ENCODE measurements at places on chromosomes 4 and X.

DNA sequence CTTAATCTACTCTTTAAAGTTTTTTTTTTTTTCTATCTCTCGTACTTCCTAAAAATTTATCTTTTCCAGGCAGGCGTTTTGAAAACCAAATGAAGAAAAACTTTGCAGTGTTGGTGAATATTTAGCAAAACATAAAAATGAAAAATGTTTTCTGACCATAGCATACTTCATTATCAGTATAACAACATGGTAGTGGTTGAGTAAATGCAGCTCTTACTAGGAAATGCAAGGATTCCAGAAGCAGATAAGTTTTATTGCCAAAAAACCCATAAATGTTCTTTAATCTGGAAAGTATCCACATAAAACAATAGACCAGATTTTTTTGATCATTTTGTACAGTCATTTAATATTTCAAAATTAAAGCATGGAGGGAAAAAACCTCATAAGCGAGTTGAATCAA lies 136.9 kb upstream of the GUCY1A1 start:
- no peak overlapping the region for H3K4me3 ChIP-seq
- no peaks in the 10 kb centered on the region for H3K36me3 ChIP-seq
- no peaks in the 10 kb centered on the region for H3K27me3 ChIP-seq
- peak overlapping the region; percentile 65 for H3K27ac ChIP-seq
- H3K4me1 ChIP-seq, result peaks cover 46% of the 10 kb centered on the region

GRCh38 chrX:78064152-78064551 lies 39.9 kb upstream of the PGK1 start:
- H3K27me3 ChIP-seq, result no peaks in the 10 kb centered on the region
- no peaks in the 10 kb centered on the region for H3K4me1 ChIP-seq
- H3K4me3 ChIP-seq, result no peak overlapping the region
- no peak for DNase-seq
- no peaks in the 10 kb centered on the region for H3K36me3 ChIP-seq

DNA sequence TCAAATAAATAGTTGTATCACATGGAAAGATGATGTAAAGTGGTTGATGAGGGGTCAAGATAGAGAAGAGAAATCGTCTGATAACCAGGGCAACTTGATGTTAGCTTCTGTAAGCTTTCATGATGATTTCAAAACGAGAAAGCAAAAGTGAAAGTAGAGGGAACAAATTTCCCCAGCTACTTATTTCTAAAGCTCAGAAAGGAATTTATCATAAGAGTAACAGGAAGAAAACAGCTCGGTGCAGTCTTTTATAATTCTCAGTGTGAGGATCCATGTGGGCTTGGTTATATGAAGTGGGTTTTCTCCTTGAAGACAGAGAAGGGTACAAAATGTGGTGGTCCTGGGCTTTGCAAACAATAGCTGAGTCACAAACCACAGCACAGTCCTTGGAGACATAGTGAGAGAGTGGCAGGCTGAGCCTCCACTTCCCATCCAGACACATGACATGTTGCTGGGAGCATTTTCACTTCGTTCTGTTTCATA lies 32.1 kb upstream of the GLRA2 start:
- H3K27me3 ChIP-seq, result no peaks in the 10 kb centered on the region
- DNase-seq, result no peak
- H3K36me3 ChIP-seq, result no peaks in the 10 kb centered on the region
- peak overlapping the region; percentile 48 for H3K27ac ChIP-seq
- H3K4me3 ChIP-seq, result peak overlapping the region; percentile 11

DNA sequence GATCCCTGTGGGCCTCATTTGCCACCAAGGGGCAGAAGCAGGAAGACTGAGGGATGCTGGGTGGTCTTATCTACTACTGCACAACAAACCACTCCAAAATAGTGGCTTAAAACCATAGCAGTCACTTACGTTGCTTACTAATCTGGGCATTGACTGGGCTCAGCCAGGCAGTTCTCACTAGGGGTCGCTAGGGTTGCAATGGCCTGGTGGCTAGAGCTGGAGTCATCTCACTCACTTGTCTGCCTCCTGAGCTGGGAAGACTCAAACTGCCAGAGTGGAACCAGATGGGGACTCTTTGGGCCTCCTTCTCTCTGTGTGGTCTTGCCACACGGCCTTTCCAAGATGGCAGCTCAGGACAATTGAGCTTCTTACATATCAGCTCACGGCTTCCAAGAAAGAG lies 216.3 kb upstream of the BCOR start:
- no peaks in the 10 kb centered on the region for H3K27me3 ChIP-seq
- no peak overlapping the region for H3K4me3 ChIP-seq
- DNase-seq, result no peak
- no peak overlapping the region for H3K27ac ChIP-seq

GRCh38 chr4:56276547-56276946 lies 110.7 kb downstream of the AASDH start:
- no peak overlapping the region for H3K27ac ChIP-seq
- H3K4me1 ChIP-seq, result peaks cover 2% of the 10 kb centered on the region
- peaks cover 29% of the 10 kb centered on the region for H3K36me3 ChIP-seq
- DNase-seq, result no peak

DNA sequence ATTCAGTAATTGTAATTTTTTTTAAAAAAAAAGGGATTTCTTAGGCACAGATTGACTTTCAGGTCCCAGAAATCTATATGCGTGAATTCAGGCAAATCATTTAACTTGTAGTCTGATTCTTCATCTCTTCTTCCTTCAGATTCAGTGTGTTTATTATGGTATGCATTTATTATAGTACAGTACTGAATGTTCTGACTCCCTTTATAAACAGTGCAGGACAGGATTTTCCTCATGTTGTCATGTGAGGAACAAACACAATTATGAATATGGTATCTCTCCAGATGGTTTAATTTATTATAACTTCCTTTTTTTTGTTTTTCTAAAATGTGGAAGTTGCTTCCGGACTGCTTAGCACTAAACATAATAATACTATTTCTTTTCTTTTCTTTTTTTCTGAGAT lies 54.2 kb downstream of the RPS3A start:
- no peak for DNase-seq
- no peak overlapping the region for H3K4me3 ChIP-seq
- no peaks in the 10 kb centered on the region for H3K4me1 ChIP-seq

GRCh38 chrX:49171752-49172279 lies at the start of gene PLP2:
Gene PLP2 (plus strand): TSS chrX:49171898. CDS start chrX:49172001, 103 bp downstream.
- no peak for DNase-seq
- H3K4me1 ChIP-seq, result peaks cover 15% of the 10 kb centered on the region
- peak within 1 kb of the TSS; percentile 73 for H3K4me3 ChIP-seq
- H3K27me3 ChIP-seq, result peaks cover 10% of the 10 kb centered on the region

GRCh38 chr4:6771229-6771671 lies 11.3 kb upstream of the KIAA0232 start:
- peak overlapping the region; percentile 27 for H3K27ac ChIP-seq
- H3K27me3 ChIP-seq, result peaks cover 18% of the 10 kb centered on the region
- no peaks in the 10 kb centered on the region for H3K36me3 ChIP-seq
- H3K4me1 ChIP-seq, result peaks cover 27% of the 10 kb centered on the region

DNA sequence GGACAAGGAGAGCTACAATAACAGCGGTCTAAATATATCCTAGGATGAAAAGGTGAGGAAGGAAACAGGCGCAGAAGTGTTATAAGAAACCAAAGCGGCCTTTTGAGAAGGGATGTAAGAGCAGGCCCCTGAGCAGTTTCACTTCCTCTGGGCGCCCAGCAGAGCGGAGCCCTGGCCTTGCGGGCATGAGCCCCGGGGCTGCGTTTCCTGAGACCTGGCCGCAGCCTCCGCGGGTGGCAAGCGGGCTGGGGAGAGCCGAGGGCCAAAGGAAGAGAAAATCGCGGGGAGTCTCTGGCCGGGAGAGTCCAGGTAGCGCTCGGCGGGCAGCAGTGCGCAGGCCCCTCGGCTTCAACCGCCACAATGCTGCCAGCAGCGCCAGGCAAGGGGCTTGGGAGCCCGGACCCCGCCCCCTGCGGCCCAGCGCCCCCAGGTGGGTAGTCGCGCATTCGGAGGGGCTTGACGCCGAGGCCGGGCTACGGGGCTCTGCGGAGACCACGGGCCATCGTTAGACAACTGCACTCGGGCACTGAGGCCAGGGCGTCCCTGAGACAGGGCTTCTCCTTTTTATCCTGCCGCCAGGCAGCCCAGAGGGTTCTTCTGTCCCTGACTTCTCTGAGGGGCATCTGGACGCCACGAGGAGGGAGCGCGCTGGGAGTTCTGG lies at the start of gene BANK1:
Gene BANK1, plus strand, starts transcription at position 210 of the 661 bp plus-strand sequence. Its CDS starts 151 bp downstream, at position 361.
- peak; percentile 51 for DNase-seq
- peaks cover 4% of the 10 kb centered on the region for H3K36me3 ChIP-seq
- H3K4me3 ChIP-seq, result peak within 1 kb of the TSS; percentile 62
- peaks cover 1% of the 10 kb centered on the region for H3K27me3 ChIP-seq

DNA sequence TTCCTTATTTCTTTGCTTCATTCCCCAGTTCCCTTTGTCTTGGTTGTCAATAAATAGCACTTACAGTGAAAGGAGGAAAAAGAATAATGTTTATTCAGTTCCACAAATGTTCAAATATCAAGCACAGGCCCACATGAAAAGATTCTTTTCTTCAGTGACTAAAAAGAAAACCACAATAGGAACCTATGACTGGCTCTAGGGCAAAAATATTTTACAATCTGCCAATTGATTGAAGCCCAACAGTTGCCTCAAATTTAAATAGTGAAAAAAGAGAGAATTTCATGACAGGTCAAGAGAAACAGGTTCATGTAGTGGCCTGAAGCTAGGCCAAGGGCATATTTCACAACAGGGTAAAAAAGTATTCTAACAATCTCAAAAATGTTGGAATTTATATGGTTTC lies 553.8 kb downstream of the CENPC start:
- H3K27me3 ChIP-seq, result no peaks in the 10 kb centered on the region
- peaks cover 2% of the 10 kb centered on the region for H3K36me3 ChIP-seq
- no peak overlapping the region for H3K27ac ChIP-seq

- H3K36me3 ChIP-seq, result no peaks in the 10 kb centered on the region
- no peaks in the 10 kb centered on the region for H3K27me3 ChIP-seq
- H3K27ac ChIP-seq, result no peak overlapping the region
- H3K4me1 ChIP-seq, result no peaks in the 10 kb centered on the region
- H3K4me3 ChIP-seq, result no peak overlapping the region
Observed at GRCh38 chrX:57573754-57574153, 18.1 kb upstream of the ZXDB start.

DNA sequence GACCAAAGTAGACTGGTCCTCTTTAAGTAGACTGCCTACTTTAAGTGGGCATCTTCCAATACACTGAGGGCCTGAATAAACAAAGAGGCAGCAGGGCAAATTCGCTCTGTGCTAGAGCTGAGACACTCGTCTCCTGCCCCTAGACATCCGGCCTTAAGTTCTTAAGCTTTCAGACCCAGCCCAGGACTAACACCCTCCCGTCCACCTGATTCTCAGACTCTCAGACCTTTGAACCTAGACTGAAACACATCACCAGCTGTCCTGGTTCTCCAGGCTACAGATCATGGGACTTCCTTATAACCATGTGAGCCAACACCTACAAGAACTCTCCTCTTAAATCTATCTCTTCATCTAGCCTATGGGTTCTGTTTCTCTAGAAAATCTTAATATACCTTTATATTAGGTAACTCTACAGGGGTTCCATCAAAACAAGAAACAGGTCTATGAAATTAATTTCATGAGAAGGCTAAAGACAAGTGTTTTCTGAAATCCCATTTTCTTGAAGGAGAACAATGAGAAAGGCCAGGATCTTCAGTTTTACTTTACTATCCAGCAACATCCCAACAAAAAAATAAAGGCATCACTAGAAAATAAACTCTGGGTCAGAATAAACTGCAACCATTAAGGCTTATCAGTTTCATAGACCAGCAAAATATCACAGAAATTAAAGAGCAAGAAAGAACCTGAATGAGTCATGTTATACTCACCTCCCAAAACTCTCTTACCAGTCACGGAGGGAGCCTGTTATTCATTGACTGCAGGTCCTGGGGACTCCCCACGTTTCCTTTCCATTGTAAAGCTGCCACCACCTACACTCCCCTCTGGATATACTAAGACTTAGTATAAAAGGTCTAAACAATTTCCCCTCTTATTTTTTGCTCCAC lies 14.8 kb downstream of the ADGRA3 start:
- DNase-seq, result no peak
- peaks cover 13% of the 10 kb centered on the region for H3K4me1 ChIP-seq
- H3K27me3 ChIP-seq, result no peaks in the 10 kb centered on the region
- H3K27ac ChIP-seq, result no peak overlapping the region
- H3K4me3 ChIP-seq, result no peak overlapping the region

- H3K27me3 ChIP-seq, result no peaks in the 10 kb centered on the region
- no peaks in the 10 kb centered on the region for H3K36me3 ChIP-seq
- H3K4me3 ChIP-seq, result no peak overlapping the region
- no peak for DNase-seq
- H3K4me1 ChIP-seq, result no peaks in the 10 kb centered on the region
Observed at GRCh38 chrX:149456476-149457245, 48.4 kb downstream of the IDS start.

DNA sequence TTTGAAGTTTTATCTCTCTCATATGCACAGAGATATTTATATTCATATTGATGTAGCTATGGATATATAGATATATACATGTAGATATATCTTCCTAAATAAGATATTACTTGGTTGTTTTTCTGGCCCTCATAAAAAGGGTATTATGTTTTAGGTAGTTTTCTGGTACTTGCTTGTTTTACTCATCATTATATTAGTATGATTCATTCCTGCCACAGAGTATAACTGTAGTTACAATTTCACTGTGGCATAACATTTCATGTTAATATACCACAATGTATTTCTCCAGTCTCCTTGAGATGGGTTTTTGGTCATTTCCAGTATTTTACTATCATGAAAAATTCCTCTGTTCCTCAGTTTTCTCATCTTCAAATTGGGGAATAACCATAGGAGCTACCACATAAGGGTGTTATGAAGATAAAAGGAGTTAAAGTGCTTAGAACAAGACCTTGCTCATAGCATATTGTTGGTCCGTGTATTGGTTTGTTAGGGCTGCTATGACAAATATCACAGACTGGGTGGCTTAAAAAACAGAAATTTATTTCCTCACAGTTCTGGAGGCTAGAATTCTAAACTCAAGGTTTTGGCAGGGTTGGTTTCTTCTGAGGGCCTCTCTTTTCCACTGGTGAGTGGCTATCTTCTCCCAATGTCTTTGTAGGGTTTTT lies 129.7 kb downstream of the TMEM164 start:
- no peaks in the 10 kb centered on the region for H3K27me3 ChIP-seq
- no peak for DNase-seq
- H3K4me3 ChIP-seq, result no peak overlapping the region
- peaks cover 10% of the 10 kb centered on the region for H3K36me3 ChIP-seq
- H3K27ac ChIP-seq, result no peak overlapping the region
- H3K4me1 ChIP-seq, result no peaks in the 10 kb centered on the region

All from mesothelial cell of epicardium (in vitro differentiated cells).